ENCODE measurements at places on chromosomes 11 and 22.

DNA sequence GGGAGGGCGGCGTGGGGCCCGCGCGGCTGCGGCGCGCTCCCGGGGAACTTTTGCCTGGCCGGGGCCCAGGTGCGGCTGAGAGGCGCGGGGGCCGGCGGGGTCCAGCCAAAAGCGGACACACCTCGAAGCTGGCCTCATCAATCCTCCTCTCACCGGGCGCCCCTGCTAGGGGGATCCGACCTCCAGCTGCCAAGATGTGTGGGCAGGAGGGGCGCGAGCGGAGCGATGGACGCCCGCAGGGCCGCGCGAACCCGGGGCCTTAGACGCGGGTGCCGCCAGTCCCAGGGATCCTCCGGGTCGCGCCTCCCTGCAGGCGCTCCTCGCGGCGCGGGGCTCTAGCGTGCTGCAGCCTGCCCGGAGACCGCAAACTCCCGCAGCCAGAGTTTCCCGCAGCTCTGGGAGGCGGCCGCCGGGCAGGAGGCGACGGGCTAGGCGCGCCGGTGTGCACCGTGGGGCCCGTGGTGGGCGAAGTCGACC is 785 bp downstream of the IGSF9B start:
- no peak for DNase-seq
- no peak overlapping the region for H3K27ac ChIP-seq
- peak overlapping the region; percentile 92 for H3K4me3 ChIP-seq
- H3K27me3 ChIP-seq = peaks cover 15% of the 10 kb centered on the region

GRCh38 chr11:133985981-133986944 is 29.5 kb upstream of the IGSF9B start:
- no peak overlapping the region for H3K4me3 ChIP-seq
- H3K36me3 ChIP-seq = no peaks in the 10 kb centered on the region
- H3K27ac ChIP-seq = no peak overlapping the region
- no peaks in the 10 kb centered on the region for H3K27me3 ChIP-seq

DNA sequence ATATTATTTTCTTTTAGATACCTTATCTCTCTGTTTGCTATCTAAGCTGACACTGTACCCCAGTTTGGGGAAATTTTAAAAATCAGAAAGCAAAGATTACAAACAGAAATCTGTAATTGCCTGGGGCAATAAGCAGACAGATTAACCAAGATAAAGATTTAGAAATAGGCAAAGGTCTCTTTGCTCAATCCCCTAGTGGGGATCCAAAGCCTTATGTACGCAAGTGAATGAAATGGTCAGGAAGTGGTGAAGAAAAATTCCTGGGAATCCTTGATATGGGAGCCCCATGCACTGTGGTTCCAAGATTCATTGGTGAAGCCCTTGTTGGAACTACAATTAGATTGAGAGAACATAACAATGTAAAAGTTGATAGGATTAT is 139.5 kb upstream of the GUCY1A2 start:
- DNase-seq = no peak
- no peak overlapping the region for H3K4me3 ChIP-seq
- no peak overlapping the region for H3K27ac ChIP-seq
- H3K27me3 ChIP-seq = no peaks in the 10 kb centered on the region
- H3K36me3 ChIP-seq = no peaks in the 10 kb centered on the region

DNA sequence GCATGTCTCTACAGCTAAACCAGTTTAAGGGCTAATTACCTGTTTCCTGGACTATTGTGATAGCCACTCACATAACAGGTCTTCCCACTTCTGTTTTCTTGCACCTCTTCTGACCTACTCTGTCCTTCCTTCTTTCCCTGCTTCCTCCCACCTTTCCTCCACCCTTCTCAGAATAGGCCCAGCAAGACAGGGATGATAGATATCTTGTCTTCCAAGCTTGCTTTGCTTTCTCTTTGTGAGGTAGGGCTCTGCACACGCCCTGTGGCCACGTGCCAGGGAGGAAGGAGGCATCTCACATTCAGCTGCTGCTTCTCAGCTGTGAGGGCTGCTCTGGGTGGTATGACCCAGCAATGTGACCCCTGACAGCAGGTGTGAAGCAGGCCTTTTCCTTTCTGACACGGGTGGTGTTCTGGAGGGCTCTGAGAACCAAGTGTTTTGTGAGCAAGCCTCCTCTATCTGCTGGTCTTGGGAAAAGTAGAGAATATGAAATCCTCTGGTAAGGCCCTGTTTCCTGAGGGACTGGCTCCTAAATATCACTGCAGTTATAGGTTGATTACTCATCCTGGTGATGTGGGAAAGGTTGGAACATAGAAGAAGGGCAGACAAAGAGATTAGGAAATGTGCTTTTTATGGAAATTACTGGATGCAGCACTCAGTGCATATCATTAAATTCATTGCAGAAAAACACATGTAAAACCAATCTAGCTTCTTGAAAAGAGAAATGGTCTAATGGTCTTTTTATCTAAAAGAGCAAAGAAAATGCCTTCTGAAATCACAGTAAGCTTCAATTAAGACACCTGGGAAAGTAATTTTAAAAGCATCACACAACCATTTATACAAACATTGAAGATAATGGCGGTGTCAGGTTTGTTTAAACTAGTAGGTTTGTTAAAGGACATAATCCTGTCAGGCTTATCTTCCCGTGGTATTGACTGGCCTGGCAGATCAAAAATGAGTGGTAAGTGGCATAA is 8.5 kb downstream of the AMOTL1 start:
- no peaks in the 10 kb centered on the region for H3K36me3 ChIP-seq
- H3K4me1 ChIP-seq = peaks cover 9% of the 10 kb centered on the region
- H3K27me3 ChIP-seq = peaks cover 24% of the 10 kb centered on the region
- no peak overlapping the region for H3K27ac ChIP-seq
- no peak for DNase-seq

- H3K27ac ChIP-seq = peak overlapping the region; percentile 100
- peaks cover 3% of the 10 kb centered on the region for H3K27me3 ChIP-seq
- no peak for DNase-seq
- peak overlapping the region; percentile 95 for H3K4me3 ChIP-seq
These were observed 2.4 kb downstream of the ATF4 start for GRCh38 chr22:39522567-39523300.

Data from activated naive CD8-positive, alpha-beta T cell treated with anti-CD3 and anti-CD28 coated beads, Interleukin-2, amount 50 U/mL, for 24 hours (primary cell).